Dorsolateral prefrontal cortex (tissue), 122 donors: ENCODE measurements at places on chromosomes 4 and X.

DNA sequence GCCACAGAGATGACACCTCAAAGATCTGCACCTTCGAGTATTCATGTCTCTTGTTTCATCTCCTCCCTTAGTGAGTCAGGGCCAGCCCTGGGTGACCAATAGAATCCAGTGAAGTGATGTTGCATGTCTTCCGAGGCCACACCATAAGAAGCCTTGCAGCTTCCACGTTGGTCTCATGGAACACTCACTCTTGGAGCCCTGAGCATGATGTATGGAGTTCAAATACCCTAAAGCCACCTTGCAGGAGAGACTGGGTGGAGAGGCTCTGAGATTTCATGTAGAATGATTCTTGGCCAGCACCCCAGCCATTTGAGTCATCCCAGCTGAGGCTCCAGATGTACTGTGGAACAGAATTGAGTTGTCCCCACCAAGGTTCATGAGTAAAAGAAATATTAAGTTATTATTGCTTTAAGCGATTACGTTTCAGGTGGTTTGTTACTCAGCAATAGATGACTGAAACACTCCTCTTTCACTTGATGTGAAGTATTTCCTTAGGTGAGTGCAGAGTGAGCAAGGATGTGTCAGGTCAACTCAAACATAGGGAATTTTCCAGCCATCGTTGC is 5.0 kb upstream of the RP2 start:
- DNase-seq: no peak

GRCh38 chr4:88672987-88673386 is 24.6 kb downstream of the NAP1L5 start:
- DNase-seq: no peak

- no peak for DNase-seq
These were observed 567.9 kb upstream of the HTR2C start for GRCh38 chrX:114015966-114016365.

DNA sequence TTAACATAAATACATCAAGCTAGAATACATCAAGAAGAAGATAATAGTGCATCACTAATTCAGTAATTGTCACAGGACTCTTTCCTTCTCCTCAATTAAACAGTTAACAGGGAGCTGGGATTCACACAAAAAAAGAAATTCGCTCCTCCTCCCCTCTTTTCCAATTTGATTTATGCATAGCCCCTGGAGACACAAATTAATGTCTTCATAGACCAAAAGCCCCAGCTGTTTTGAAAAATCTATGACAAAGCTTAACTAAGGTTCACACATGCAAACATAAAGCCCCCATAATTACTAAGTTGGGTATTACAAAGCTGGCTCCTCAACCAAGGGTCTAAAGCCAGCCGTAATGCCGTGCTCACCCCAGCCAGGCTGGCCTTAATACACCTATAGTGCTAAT is 61.2 kb downstream of the ENOX2 start:
- DNase-seq: no peak

GRCh38 chr4:57672846-57673433 is 562.8 kb upstream of the IGFBP7 start:
- no peak for DNase-seq
